Renal pelvis (tissue), 12 donors: ENCODE measurements at places on chromosomes 3 and 15. TPM values are rescaled to one million over a fixed set of nuclear protein-coding genes. Genes with fewer than 3 reads are reported as not detected.

- no peak for DNase-seq
Observed at GRCh38 chr3:66487465-66487864, 13.4 kb downstream of the LRIG1 start.

The DHFR2 gene
- 10.0 TPM for polyA plus RNA-seq

DNA sequence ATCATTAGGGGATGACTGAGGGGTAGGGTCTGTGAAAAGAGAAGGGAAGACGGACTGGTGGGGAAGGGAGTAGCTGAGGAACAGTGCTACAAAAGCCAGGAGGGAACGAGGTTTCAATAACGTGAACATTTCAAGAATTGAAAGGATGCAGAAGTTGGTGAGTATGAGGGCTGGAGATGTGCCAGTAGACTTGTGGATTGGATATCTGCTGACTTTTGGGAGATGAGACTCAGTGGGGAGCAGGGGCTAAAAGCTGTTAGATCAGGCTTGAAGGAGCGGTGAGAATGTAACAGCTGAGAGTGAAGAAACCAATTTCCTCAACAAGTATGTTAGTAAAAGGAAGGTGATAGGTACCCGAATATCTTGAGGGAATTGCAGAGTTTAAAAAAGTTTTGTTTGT lies 65.2 kb downstream of the GTPBP8 start:
- no peak for DNase-seq

DNA sequence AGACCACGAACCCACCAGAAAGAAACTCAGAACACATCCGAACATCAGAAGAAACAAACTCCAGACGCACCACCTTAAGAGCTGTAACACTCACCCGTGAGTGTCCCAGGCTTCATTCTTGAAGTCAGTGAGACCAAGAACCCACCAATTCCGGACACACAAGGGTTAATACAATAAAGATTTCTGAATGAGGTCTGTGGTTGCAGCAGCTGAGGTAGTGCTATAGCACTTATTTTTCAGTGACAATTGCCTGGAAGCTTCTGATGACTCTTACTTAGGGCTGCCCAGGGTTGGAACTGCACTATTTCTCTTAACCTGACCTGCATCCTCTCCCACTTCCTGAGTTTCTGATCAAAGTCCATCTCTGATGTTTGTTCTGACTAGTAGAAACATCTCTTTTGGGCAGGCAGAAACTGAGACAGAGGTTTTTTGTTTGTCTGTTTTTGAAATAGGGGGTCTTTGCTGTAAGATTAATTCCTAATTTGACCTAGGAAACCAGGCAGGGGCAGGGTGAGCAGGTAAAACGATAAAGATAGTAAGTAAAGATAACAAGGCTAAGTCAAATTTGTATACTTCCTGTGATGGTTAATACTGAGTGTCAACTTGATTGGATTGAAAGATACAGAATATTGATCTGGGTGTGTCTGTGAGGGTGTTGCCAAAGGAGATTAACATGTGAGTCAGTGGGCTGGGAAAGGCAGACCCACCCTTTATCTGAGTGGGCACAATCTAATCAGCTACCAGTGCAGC lies 169.1 kb downstream of the GAP43 start:
- DNase-seq = no peak

DNA sequence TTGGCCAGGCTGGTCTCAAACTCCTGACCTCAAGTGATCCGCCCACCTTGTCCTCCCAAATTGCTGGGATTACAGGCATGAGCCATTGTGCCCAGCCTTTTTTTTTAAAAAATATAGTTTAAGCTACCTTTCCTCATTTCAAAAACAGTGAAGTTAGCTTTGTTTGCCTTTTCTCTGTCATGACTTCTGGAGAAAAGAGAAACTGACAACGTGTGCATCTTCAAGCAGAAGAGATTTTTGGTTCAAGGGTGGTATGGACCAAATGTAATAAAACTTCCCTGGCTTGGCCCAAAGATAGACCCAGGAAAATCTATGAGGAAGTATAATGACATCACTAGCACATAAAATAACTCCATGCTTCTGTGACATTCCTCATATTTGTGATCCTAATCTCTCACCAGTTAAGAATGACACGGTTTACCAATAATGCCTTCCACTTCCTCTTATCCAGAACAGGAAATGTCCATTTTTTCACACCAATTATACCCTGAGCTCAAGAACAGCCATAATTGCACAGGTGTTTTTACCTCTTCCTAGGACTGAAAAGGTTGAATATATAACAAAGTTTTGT lies 781.2 kb upstream of the NR2F2 start:
- DNase-seq = no peak

- DNase-seq = no peak
Observed at GRCh38 chr3:56467801-56468183, 475 bp downstream of the ERC2 start.

GRCh38 chr3:8987645-8988383 lies 24.5 kb upstream of the RAD18 start:
- DNase-seq = peak; percentile 58

GRCh38 chr3:193853511-193854219 lies 260.7 kb downstream of the OPA1 start:
- DNase-seq = no peak

DNA sequence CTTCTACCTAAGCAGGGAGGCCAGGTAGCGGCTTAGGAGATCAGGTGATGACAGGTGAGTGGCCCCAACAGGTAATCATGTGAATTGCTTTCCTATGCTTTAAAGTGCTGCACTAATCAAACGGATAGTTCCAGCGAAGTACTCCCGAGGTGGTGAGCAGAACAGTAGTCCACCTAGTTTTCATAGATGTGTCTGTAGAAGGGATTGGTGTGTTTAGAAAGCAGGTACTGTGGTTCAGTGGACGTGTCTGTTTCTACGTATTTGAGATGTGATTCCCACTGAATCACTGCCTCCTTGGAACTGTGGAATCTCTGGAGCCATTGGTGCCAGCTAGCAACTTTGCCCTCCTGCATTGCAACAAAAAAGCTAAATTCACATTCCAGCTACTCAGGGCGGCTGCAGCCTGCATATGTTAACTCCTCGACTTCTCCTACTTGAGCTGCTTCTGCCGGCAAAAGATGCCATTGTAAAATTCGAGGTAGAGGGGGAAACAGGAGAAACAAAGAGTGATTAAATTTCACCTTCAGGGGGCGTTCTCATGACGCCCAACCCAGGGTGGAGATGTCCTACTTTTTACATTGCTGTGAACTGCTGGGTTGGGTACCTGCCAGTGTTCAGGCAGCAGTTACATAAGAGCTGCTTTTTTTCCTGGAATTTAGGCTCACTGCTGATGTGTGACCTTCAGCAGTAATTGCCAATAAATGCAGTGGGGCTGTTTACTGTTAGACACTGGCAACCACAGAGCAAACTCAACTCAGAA lies 227.3 kb downstream of the ITPR1 start:
- peak; percentile 72 for DNase-seq

GRCh38 chr3:43689766-43690399 lies 855 bp upstream of the ABHD5 start:
- DNase-seq = no peak

The TMC3 gene
- 0.16 TPM for polyA plus RNA-seq
